ENCODE measurements at places on chromosomes 4 and X. TPM values are rescaled to one million over a fixed set of nuclear protein-coding genes. Genes with fewer than 3 reads are reported as not detected.
A peak's percentile ranks its signal among the peaks of the same experiment; 100 is the strongest.

GRCh38 chr4:184293552-184293951, 75.9 kb upstream of the ENPP6 start:
- H3K27me3 ChIP-seq: no peaks in the 10 kb centered on the region
- no peaks in the 10 kb centered on the region for H3K36me3 ChIP-seq
- DNase-seq: no peak

KLHL8 gene
- total RNA-seq: 4.3 TPM

DNA sequence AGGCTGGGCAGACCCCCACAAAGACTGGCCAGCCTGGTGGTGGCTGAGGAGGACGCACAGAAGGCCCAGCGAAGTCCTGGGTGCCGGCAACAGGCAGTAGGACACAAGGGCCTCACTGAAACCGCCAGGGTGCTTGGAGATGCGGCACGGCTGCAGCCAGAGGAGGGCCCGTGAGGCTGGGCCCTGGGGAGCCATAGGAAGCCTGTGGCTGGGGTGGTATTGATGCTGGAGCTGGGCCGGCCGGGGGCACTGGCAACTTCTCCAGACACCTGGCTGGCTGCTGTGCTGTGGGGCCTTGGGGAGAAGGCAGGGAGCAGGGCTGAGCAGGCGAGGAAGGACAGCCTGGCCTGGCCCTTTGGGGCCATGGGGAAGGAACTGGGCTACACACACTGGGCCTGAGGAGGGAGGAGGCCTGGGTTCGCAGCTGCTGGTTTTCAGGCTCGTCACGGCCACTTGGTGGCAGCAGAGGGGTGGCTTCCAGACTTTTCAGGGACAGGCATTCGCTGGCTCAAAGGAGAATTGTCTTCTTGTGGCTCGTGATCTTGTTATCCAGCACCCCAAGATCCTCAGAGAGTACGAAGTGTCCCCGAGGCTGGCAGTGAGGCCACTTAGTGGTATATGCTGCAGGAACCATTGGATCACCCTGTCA, 37.2 kb downstream of the ATP2B3 start:
- H3K36me3 ChIP-seq: no peaks in the 10 kb centered on the region
- H3K27ac ChIP-seq: no peak overlapping the region
- DNase-seq: peak; percentile 89
- H3K27me3 ChIP-seq: no peaks in the 10 kb centered on the region

WDFY3 gene
- 102 TPM for total RNA-seq

GRCh38 chr4:41646862-41647261, 101.7 kb downstream of the PHOX2B start:
- H3K4me1 ChIP-seq: no peaks in the 10 kb centered on the region
- no peak for DNase-seq
- no peaks in the 10 kb centered on the region for H3K36me3 ChIP-seq
- no peaks in the 10 kb centered on the region for H3K27me3 ChIP-seq
- H3K27ac ChIP-seq: no peak overlapping the region
- no peak overlapping the region for H3K4me3 ChIP-seq

GRCh38 chr4:169268951-169269760, 1.6 kb downstream of the SH3RF1 start:
- DNase-seq: peak; percentile 60
- peak overlapping the region; percentile 85 for H3K4me3 ChIP-seq
- H3K36me3 ChIP-seq: peaks cover 31% of the 10 kb centered on the region
- no peak overlapping the region for H3K27ac ChIP-seq

DNA sequence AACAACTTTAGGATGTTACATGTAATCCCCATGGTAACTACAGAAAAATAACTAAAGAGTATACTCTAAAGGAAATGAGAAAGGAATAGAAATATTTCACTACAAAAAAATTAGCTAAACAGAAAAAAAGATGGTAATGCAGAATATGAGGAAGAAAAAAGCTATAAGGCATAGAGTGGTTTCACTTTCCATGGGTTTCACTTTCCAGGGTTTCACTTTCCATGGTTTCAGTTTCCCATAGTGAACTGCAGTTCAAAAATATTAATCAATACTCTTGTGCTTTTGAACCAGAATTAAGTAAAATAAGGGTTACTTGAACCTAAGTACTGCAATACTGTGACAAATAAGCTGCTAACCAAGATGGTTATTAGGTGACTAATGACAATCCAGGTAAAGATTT, 42.0 kb downstream of the NPFFR2 start:
- DNase-seq: no peak
- H3K27ac ChIP-seq: no peak overlapping the region
- no peaks in the 10 kb centered on the region for H3K27me3 ChIP-seq
- no peaks in the 10 kb centered on the region for H3K36me3 ChIP-seq
- no peaks in the 10 kb centered on the region for H3K4me1 ChIP-seq
- no peak overlapping the region for H3K4me3 ChIP-seq

GRCh38 chr4:84995386-84995785, 28.9 kb upstream of the WDFY3 start:
- peak; percentile 75 for DNase-seq
- H3K36me3 ChIP-seq: no peaks in the 10 kb centered on the region
- H3K27me3 ChIP-seq: no peaks in the 10 kb centered on the region
- no peak overlapping the region for H3K27ac ChIP-seq
- H3K4me3 ChIP-seq: peak overlapping the region; percentile 60

GRCh38 chr4:74117024-74117534, 18.1 kb upstream of the CXCL2 start:
- H3K36me3 ChIP-seq: no peaks in the 10 kb centered on the region
- H3K4me1 ChIP-seq: no peaks in the 10 kb centered on the region
- no peak for DNase-seq
- peak overlapping the region; percentile 75 for H3K27ac ChIP-seq

MAGEB1 gene
- total RNA-seq: not detected

- H3K4me1 ChIP-seq: peaks cover 16% of the 10 kb centered on the region
- H3K27me3 ChIP-seq: no peaks in the 10 kb centered on the region
- no peak overlapping the region for H3K4me3 ChIP-seq
- DNase-seq: no peak
- H3K36me3 ChIP-seq: no peaks in the 10 kb centered on the region
Observed at GRCh38 chr4:119136546-119136945, 914 bp downstream of the MYOZ2 start.

GRIA2 gene
- not detected for total RNA-seq
